Adipocyte (in vitro differentiated cells): ENCODE measurements at places on chromosomes 6 and 20.

GRCh38 chr6:39892490-39893129 is 41.7 kb downstream of the MOCS1 start:
- DNase-seq, result peak; percentile 78

- no peak for DNase-seq
Measured at GRCh38 chr6:161444464-161444863, 170.6 kb upstream of the AGPAT4 start.

GRCh38 chr20:50350510-50351249 is 159.5 kb upstream of the PTPN1 start:
- no peak for DNase-seq

GRCh38 chr6:42043787-42044475 is 6.4 kb upstream of the TAF8 start:
- peak; percentile 95 for DNase-seq

DNA sequence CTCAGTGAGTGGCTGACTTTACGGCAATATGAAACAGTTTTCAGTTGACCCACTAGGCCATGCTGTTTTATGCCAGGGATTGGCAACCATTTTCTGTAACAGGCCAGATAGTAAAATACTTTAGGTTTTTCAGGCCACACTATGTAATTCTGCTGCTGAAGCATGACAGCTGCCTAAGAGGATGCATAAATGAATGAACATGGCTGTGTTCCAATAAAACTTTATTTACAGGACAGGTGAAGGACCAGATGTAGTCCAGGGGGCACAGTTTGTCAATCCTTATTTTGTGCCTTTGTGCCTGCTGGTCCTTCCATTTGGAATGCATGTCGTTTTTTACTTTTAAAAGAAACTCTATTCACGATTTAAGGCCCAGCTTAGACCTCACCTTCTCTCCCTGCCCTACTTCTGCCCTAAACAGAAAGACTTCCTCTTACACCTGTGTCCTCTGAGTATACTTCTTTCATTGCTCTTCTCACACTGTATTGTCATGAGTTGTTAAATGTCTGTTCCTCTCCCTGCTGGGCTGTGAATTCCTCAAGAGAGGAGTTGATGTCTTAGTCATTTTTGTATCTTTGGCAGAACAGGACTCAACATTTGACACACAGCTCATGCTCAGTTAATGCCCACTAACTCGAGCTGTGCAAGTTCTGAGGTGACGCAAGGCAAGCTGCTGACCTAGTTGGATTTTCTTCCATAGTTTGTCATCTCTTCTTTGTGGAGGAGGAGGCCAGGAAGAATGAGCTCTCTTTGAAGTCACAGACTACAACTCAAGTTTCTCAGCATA is 90.1 kb upstream of the MAP7 start:
- DNase-seq, result peak; percentile 46

DNA sequence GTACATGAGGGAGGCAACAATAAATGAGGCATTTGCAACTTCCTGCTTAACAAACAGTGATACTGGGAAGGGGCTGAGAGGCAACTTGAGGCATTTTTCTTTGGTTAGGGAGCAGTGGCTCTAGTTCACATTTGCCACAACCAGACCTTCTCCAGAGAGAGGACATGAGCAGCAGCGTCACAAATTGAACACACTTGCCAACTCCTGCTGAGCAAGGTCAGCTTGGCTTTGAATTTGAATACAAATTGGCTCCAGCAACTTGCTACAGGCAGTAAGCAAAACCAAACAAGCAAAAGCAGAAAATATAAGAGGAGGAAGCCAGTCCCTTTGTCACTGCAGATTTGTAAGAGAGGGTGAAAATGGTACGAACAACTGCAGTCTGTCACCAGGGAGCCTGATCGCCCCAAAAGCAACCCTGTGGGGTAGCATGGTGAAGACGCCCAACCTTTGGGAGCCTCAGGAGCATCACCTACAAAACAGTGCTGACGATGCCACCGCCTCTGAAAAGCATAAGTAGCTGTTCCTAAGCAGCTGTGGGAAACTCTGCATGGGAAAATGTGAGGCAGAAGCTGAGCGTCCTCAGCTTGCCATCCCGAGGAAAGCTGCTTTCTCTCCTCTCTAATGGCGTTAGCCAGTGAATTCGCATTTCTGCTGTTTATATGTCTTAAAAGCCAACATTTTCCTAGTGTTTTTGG is 378.7 kb downstream of the RNGTT start:
- DNase-seq, result no peak

- peak; percentile 53 for DNase-seq
Measured at GRCh38 chr6:45677381-45678284, 299.9 kb upstream of the SUPT3H start.

DNA sequence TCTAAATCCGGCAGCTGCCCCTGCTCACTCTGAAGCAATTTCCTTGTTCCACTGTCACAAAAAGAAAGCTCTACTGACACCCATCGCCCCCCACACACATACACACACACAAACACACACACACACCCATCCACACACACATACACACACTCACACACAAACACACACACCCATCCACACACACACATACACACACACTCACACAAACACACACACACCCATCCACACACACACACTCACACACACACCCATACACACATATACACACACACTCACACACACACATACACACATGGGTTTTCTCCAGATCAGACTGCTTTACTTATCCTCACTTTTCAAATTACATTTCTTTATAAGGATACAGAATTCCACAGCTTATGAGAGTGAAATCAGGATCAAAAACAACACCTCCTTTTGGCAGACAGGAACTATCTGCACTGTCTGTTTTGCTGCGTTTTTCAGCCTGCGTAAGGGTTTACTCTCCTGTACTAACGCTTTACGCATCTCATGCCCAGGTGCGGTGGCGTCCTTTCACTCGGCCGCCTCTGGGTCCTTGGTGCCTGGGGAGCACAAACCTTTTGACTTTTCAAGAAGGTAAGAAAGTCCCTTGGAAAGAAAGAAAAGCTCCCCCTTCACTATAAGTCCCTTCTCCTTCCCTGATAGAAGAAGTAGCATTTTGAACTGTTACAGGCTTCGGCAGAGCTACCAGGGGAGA is 8.0 kb downstream of the DACT2 start:
- DNase-seq, result no peak

- DNase-seq, result no peak
Measured at GRCh38 chr20:62787321-62787720, 9.0 kb upstream of the MRGBP start.

GRCh38 chr20:50724112-50724725 is 7.2 kb upstream of the PARD6B start:
- DNase-seq, result no peak

GRCh38 chr6:37535759-37536490 is 36.2 kb upstream of the CCDC167 start:
- DNase-seq, result peak; percentile 29

- DNase-seq, result no peak
Measured at GRCh38 chr20:52631469-52631868, 340.7 kb upstream of the TSHZ2 start.

DNA sequence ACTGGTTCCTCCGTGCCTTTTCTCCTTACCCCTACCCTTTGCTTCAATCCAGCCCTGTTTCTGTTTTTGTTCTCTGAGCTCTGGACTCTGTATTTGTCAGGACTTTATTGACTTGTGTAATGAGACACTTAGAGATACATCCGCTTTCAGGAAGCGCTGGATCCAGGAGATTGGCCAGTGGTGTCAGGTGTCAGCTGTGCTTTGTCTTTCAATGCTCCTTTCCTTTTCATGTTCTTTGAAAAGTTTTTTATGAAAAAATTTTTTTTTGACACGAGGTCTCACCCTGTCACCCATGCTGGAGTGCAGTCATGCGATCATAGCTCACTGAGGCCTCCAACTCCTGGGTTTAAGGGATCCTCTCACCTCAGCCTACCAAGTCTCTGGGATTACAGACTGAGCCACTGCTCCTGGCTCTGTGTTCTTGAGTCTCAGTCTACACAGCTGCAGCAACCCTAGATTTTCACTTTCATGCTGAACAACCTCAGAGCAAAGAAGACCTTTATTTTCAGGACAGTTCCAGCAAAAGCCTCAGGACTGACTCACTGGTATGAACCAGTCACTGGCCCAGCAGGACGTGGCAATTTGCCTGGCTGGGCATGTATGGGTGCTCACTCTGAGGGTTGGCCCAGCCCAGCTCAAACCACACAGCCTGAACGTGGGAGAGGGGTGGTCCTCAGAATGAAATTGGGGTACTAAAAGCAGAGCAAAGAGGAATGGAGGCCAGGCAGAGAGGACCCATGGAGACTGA is 108.5 kb downstream of the DHX35 start:
- DNase-seq, result peak; percentile 34

DNA sequence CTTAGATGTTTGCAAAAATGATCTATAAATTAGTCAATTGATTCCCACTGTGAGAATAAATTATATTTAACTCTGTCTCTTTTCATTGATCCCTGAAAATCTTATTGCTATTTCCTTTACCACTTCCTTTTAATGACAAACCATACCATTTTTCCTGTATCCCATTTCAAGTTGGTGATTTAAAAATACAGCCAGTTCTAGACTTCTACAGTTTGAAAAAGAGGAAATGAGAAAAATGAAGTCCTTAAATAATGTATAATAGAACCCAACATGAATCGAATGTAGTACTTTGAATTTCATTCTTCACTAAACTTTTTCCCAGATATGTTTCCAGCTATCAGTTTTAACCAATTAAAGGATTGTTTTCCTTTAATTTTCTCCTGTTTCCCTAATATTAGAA is 29.5 kb upstream of the SDHAF4 start:
- DNase-seq, result no peak

- DNase-seq, result peak; percentile 40
Measured at GRCh38 chr6:95576218-95576997, 927 bp upstream of the MANEA start.

DNA sequence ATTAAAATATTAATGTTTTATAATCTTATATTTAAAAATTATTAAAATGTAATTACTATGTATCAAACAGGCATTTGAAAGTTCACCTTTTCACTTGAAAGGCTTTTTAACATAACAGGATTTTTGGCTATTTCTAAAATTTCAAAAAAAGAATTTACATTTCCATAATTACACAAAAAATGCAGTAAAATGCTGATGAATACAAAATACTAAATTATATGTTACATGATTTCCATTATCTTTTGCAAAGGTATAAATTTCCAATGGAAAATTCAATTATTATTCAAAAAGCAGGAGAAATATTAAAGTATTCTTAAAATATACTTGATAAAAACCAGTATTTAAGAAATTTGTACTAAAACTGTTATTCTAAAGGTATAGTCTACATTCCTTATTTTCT is 66.1 kb downstream of the PHIP start:
- DNase-seq, result no peak

DNA sequence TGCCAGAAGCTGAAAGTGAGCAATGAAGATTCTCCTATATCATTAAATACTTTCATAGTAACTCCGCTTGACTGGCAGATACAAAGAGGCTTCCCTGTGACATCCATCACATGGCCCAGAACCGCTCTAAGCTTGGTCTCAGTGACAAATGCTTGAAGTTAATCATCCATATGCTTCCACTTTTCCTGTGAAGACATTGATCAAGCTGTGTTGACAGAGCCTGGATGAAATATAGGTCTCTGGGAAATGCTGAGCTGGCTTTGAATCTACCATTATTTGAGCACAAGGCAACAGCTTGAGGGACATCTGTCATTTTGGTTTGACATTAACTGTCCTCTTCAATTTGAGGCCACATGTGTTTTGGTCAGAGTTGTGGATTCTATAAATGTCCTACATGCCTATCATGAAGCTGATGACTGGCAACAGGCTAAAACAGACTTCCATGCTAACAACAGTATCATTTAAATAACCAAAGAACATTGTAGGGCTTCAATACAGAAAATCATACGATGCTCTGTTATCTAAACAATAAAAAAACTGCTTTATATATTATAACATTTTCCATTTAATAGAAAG is 402.2 kb upstream of the IRAK1BP1 start:
- DNase-seq, result no peak

DNA sequence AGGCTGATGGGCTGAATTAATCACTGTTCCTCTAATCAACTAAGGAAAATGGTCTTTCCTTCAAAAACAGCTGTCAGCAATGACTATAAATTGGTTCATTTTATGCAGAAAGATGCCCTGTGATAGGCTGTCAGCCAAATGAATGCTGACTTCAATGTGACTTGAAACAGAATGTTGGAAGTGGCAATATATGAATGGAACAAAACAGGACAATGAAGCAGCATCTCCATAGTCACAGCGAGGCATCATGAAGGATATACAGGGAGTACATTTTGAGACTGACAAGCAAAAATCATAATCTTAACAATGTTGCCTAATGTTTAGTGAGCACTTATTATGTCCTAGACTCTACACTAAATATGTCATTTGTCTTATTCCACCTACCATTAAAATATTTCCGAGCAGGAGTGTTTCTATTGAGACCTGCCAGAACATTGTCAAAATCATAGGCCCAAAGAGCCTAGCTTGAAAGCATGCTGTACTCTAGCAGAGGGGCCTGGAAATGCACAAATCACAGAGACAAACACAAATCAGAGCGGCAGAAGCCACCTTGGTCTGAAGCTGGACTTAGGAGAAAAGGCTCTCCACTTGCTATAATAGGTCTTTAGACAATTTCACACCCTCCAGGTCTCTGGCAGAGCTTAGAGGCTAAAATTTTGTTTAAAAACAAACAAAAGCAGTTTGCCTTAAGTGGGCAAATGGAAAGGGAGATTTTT is 63.3 kb downstream of the FAM50B start:
- DNase-seq, result peak; percentile 28

DNA sequence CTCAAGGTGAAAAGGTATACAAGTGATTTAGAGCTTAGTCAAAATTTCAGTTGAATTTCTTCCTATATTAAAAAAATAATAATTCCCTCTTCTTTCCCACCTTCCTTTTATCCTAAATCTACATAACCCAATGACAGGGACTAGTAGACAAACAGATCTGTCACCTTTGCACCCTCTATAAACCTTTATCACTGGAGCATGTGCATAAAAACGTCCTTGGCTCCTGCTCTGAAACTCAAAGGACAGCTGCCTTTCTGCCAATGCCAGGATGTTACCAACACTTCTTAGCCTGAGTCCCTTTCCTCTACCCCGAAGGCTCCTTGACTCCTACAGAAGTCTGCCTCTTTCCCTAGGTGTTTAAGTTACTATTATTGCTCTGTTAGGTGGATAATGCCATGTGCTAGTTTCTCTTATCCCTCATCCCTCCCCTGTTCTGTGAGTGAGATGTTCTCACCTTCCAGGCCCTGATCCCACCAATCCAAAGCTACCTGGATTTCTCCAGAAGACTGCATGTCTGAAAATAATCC is 4.3 kb downstream of the CLVS2 start:
- DNase-seq, result no peak

DNA sequence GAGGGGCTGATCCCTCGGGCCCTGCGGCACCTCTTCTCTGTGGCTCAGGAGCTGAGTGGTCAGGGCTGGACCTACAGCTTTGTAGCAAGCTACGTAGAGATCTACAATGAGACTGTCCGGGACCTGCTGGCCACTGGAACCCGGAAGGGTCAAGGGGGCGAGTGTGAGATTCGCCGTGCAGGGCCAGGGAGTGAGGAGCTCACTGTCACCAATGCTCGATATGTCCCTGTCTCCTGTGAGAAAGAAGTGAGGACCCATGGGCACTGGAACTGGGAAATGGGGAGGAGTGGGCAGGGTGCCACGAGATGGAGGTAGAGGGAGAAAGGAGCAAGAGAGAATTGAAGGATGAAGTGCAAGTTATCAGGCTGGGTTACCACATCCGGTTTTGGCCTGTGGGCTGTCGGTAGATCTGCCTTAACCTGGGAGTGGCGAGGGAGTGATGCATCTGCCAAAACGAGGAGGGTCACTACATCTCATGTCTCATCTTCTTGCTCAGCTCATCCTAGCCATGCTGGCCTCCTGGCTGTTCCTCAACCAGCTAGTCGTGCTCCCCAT is 5.4 kb upstream of the PHF1 start:
- no peak for DNase-seq
